ENCODE measurements at places on chromosomes 7 and 10.

GRCh38 chr7:156152390-156152789 is 340.1 kb upstream of the SHH start:
- DNase-seq, result no peak

DNA sequence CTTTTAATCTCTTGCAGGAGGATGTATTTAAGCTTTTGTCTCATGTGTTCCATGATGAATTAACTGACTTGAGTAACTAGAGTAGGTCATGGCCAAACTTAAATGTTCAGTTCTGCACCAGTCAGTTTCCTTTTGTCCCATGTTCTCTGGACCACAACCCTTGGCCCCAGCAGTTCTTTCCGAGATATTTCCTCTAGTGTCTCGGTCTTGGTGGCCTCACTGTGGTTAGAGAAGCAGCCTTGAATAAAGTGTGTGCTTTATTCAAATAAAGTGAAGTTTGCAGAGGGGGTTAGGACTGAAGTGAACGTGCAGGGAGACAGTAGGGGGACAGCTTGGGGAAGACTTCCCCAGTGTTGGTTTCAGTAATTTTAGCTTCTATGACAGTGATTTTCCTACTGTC is 9.3 kb downstream of the ZNF212 start:
- DNase-seq, result no peak

DNA sequence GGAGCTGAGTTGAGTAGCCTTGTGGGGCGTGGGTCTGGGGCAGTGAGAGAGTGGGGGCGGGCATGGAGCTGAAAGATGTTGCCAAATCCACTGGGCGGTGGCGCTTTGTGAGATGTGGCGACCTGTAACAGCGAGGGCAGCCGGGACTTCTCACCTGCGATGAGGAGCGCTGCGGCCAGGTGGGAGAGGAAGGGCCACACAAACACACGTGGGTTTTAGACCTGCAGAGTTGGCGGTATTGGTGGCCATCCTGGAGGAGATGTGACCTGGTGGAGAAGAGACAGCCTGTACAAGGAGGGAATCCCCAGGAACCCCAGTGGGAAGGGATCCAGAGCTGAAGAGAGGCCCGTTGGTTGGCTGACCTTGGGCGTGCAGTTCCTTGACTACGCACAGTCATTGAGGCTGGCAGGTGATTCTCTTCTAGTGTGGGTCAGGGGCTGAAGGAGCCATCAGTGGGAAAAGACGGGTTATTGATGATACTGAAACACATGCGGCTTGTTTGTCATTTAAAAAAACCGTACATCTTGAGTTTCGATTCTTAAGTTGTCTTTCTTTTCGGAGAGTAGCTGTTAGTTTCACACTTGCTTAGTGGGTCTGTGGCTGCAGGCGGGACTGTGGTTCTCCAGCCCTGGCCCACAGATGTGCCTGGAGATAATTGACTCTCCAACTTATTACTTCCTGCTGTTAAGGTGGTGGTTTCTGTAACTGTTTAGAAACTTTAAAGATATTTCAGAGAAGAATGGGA is 2.4 kb downstream of the CHST12 start:
- DNase-seq, result peak; percentile 35

GRCh38 chr7:18700147-18700546 is 204.6 kb downstream of the HDAC9 start:
- no peak for DNase-seq

GRCh38 chr10:1043532-1043995 is 5.4 kb downstream of the IDI1 start:
- DNase-seq, result no peak

GRCh38 chr10:70782746-70783680 is 2.2 kb downstream of the TBATA start:
- no peak for DNase-seq

DNA sequence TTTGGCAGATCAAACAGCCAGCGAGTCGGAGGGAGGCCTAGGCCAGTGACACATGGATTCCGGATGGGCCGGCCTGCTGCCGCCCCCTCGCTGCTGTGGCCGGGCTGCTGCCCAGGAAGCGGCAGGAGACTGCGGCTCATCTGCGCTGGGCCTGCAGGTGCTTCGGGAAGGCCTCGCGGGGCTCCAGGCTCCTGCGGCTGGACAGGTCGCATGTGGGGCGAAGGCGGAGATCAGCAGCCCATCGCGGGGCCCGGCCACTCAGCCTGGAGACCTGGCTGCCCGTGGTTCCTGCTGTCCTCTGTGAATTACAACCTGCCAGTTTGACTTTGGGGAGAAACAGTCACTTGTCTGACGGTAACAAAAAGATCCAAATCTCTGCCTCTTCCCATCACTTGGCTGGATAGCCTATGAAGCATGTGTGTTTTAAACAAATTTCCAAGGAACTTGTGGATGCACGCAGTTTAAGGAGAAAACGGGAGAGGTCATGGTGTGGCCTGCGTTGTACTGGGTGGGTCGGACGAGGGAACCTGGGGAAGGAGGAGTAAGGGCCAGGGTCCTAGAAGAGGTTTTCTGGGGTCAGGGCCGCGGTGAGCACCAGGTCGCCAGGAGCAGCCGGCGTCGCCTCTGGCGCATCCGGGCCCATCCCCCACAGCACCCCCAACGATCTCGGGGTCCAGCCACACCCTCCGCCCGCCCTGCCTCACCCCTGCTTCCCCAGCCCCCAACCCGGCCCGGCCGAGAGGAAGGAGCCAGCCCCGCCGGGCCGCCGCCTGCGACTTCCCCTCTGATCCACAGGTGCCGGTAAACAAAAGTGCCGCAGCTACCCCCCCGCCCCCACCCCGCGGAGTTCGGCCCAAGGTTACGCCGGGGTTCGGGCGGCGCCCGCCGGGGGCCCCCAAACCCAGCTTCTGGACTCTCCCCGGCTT is 1.6 kb downstream of the SPOCK2 start:
- DNase-seq, result peak; percentile 33

GRCh38 chr7:129489491-129489890 is 12.8 kb upstream of the SMKR1 start:
- DNase-seq, result no peak

DNA sequence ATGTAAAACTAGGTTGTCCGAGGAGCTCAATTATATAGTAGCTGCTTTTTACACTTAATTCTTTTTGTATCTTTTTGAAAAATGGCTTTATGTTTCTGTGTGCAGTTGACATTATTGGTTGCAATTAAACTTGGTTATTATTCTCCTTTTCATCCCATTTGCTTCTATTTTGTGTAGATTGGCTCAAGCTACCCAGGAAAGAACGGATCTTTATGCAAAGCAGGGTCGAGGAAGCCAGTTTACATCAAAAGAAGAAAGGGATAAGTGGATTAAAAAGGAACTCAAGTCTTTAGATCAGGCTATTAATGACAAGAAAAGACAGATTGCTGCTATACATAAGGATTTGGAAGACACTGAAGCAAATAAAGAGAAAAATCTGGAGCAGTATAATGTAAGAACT is 16.5 kb downstream of the SMC3 start:
- no peak for DNase-seq

GRCh38 chr10:100897976-100898375 is 14.8 kb upstream of the SLF2 start:
- DNase-seq, result no peak

- no peak for DNase-seq
Measured at GRCh38 chr7:28112467-28112866, 68.1 kb downstream of the JAZF1 start.

- no peak for DNase-seq
Measured at GRCh38 chr10:120643351-120643750, 186.3 kb downstream of the PLPP4 start.

- DNase-seq, result no peak
Measured at GRCh38 chr10:70432561-70433263, 8.8 kb downstream of the NODAL start.

DNA sequence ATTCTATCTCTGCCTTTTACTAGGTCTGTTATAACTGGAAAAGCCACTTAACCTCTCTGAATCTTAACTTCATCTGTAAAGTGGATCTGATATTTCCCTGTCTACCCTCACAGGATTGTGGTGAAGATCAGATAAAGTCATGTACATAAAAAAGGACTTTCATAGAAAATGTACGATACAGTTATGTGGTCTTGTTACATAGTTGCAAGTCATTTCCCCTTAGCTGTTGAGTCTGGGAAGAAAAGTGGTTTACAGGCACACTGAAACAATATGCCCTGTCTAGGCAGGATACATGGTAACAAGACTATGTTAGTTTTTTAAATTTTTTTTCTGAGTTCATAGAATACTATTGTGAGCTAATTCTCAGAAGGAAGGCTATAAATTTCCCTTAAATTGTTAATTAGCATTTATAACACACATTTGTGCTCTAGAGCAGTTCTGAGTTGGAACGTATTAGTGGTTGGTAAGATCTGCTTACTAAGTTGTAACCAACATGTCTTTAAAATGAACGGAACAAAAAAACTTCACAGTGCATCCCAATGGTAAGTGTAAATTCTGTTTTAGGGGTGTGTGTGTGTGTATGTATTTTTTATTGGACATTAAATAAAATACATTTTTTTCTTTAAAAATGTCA is 7.1 kb upstream of the GSTO1 start:
- no peak for DNase-seq

- no peak for DNase-seq
Measured at GRCh38 chr7:85883-86515, 106.4 kb upstream of the FAM20C start.

GRCh38 chr7:46723742-46724141 is 802.7 kb upstream of the IGFBP3 start:
- DNase-seq, result no peak

DNA sequence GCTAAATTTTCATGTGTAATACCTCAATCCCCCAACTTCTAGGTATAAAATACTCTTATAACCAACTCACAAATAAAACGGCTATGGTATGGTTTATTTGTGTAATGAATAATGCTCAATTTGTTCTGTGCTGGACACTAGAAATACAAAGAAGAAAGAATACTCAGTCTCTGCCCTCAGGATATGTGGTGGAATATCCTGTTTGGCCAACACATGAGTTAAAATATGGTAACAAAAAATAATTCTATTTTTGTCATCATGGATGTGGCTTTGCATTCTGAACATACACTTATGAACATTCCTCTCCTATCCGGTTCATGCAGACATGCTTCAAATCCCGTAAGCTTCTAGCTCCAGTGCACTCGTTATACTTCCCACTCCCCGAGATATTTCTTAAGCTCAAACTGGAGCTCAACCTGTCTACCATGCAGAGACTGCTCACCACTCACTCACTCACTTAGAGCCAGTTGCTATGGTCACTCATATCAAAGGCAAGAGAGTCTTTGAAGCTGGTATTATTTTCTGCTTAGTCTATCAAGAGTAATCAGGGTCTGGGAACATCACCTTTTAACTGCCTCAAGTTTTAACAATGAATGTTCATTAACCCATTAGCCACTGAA is 53.8 kb upstream of the SLC16A12 start:
- DNase-seq, result no peak

GRCh38 chr10:133142523-133143199 is 17.4 kb upstream of the KNDC1 start:
- no peak for DNase-seq

- DNase-seq, result no peak
Measured at GRCh38 chr10:79399223-79399831, 46.1 kb downstream of the ZCCHC24 start.

DNA sequence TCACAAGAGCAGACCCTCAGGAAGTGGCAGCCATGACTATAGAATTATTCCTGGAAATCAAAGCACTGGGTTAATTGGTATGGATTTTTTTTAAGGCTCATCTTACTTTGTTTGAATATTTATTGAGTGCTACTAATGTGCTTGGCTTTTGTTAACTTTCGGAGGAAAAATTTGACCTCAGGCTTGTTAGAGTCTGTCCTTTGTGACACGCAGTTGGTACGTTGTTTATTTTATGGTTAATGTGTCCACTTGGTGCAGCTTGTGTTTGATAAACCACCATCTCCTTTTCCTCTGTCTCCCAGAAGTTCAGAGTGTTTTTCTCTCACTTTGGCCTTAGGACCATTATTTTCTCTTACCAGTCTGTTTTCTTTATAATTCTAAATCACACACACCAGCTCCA is 268.6 kb downstream of the SDK1 start:
- DNase-seq, result no peak

- no peak for DNase-seq
Measured at GRCh38 chr10:18144928-18145327, 4.7 kb downstream of the CACNB2 start.

DNA sequence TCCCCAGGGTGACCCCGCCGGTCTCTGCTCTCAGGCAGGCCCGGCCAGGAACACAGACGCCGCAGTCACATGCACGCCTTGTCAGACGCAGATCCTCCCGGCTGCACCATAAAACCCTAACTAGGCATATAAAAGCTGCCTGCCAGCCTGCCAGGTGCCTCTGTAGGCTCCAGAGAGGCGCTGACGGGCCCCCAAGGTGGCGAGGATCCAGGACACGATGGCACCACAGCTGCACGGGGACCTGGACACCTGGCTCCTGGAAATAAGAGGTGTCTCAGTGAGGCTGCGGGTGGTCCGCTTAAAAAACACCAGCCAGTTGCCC is 21.9 kb upstream of the GDF10 start:
- DNase-seq, result no peak

DNA sequence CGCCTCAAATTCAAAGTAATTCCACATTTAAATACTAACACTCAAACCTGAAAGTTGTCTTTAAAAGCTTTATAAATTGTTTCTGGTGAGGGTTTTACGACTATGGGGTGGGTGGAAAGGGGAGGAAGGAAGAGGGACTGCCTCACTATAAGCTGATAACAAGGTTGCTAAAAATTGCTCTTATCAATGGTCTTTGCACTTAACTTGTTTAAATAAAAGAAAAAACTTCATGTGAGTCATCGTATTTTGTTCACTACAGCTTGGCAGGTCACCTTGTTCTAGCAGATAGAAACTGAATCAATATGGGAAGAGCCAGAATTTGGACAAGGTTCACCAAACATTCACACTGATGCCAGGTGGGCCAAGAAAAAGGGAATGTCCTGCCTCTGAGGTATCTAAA is 129.2 kb downstream of the TES start:
- DNase-seq, result no peak

DNA sequence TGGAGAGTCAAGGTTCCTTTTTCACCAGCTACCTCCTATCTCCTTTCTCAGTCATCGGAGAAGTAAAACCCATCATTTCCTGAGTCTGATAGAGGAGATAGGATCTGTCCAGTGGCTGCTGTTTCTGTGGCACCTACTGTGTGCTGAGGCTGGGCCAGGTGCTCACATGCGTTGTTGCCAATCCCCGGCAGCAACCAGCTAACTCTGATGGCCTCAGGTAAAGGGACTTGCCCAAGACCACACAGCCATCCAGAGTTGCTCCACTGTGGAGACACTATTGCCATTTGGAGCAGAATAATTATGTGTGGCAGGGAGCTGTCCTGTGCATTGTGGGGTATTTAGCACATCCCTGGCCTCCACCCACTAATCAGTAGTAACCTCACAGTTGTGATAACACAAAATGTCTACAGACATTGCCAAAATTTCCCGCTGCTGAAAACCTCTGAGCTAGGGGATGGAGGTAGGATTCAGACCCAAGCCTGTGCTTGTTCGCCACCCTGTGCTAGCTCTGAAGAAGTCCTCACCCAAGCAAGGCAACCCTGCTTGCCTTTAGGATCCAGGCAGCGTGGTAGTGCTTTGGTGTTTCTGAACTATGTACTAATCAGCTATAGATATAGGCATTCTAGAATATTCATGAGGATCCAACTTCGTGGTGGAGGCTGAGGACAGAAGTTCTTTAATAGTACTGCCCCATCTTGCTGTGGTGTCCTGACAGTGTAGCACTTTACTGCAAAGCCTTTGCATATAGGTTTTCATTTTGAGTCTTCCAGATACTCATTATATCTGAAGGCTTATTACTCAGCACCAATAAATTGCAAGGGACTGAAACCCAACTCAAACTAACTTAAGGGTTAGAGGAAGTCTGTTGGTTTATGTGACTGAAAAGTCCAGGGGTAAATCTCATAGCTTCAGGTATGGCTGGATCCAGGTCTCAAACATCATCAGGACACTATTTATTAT is 164.6 kb downstream of the GRK5 start:
- DNase-seq, result no peak
